ENCODE measurements at places on chromosomes 6 and 20.

DNA sequence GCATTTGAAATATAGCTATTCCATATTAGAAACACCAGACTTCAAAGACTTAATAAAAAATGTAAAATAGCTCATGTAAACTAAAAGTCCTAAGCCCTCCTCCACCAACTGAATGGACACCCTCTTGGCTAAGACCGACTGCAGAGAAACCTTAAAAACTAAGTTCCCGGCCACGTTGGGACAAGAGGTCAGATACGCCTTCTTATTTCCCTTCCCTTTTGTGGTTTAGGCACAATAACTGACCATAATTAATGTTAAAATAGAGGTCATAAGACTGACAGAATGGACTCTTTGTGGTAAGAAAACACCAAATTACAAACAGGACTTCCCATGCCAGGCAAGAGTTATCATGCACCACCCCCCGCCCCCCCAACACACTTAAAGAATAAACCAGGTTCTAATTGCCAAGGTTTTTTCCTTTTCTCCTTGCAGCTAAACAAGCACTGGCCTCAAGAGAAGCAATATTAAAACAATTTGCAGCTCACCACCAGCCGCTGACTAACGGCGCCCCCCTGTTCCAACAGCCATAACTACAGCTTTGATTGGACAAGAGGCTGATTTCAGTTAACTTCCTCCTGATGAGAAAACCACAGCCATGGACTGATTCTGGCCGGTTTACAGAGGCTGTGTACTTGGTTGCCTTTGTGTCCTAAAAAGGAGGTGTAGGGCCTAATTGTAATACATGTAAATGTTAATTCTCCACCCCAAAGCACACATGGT lies 10.7 kb upstream of the LAMP5 start:
- no peak for DNase-seq

DNA sequence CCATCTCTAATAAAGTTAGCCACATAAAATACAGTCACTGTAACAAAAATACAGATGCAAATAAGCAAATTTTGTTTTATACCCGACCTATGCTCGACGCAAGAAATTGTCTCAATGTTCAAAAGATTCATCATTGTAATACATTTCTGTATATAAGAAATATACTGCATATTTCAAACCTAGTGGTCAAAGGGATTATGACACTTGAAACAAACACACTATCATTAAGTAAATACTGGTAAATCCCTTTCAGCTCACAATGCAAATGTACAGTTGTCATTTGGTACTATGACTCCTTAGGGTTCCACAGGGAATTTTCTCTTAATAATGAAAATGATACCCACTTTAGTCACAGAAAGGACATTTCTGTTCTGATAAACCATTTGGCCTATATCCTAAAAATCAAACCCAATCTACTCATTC lies 2.2 kb downstream of the HIVEP2 start:
- DNase-seq: peak; percentile 83

DNA sequence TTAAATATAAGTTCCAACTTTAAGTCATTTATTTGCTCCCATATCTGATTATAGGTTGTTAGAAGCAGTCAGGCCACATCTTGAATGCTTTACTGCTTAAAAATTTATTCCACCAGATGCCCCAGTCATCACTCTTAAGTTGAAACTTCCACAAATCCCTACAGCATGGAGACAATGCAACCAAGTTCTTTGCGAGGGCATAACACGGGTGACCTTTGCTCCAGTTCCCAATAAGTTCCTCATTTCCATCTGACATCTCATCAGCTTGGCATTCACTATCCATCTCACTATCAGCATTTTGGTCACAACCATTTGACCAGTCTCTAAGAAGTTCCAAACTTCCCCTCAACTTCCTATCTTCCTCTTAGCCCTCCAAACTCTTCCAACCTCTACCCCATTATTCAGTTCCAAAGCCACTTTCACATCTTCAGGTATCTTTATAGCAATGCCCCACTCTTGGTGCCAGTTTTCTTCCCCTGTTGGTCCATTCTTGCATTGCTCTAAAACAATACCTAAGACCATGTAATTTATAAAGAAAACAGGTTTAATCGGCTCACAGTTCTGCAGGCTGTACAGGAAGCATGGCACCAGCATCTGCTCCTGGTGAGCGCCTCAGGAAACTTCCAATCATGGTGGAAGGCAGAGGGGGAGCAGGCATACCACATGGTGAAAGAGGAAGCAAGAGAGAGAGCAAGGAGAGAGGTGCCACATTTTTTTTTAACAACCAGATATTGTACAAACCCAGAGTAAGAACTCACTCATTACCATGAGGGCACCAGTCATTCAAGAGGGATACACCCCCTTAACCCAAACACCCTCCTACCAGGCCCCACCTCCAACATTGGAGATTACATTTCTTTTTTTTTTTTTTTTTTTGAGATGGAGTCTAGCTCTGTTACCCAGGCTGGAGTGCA lies 15.9 kb upstream of the ITPR3 start:
- DNase-seq: no peak

DNA sequence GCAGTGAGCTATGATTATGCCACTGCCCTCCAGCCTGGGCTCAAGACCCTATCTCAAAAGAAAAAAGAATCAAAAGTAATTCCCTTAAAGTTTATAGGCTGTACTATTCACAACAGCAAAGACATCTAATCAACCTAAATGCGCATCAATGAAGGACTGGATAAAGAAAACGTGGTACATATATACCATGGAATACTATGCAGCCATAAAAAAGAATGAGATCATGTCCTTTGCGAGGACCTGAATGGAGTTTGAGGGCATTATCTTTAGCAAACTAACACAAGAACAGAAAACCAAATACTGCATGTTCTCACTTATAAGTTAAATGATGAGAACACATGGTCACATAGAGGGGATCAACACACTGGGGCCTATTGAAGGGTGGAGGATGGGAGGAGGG lies 16.7 kb downstream of the ZNFX1 start:
- no peak for DNase-seq

GRCh38 chr6:25503686-25504085 lies 148.3 kb upstream of the SCGN start:
- DNase-seq: no peak

GRCh38 chr20:17225851-17226409 lies 910 bp upstream of the PCSK2 start:
- no peak for DNase-seq

GRCh38 chr6:10407674-10408054 lies 7.2 kb downstream of the TFAP2A start:
- no peak for DNase-seq

DNA sequence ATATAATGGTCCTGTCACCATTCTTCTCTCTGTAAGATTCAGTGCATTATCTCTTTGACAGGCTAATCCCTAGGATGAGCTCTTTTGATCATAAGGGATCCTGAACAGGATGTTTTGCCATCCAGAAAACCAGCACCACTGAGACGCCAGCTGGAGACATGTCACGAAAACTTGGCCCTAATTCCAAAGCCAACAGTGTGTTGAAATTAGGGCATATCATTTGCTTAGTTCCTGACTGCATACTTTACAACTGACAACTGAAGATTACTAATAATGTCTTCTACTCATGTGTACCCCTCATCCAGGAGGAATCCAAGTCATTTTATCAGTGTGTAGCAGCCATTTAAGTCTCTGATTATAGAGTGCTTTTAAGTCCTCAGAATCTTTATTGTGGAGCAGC lies 243.6 kb downstream of the KCNQ5 start:
- DNase-seq: no peak

- no peak for DNase-seq
Observed at GRCh38 chr6:15462717-15463525, 199.9 kb downstream of the DTNBP1 start.

DNA sequence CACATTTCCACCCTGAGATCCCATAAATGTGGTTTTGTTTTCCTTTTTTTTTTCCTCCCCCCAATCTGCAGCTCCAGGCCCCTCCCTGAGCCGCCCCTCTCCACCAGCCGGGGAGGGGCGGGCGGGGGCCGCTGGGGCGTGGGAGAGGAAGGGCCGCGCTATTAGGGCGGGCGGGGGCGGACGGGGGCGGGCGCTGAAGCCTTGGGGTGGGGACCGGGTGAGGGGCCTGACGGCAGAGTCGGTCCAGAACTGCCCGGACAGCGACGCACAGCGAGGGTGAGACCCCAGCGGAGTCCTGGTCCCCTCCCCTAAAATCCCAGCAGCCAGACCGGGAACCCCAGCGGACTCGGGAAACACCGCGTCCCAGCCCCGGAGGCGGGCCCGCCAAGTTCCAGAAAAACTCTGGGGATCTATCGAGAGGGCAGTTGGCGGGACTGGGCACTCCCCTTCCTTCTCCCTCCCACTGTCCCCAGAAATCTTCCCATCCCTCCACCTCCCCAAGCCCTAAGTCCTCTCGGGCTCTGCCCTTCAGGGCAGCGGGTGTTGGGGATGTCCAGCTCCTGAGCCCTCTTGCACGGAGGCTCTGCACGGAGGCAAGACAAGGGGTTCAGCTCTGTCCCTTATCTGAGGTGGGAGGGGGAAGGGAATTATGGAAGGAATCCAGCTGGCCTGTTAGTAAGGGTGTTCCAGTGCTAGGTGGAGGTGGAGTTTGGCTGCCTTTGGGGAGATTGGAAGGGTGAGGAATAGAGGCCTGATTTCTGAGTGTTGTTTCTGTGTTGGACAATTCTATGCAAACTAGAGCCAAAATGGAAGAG lies at the start of gene PRICKLE4:
TSS of gene PRICKLE4 (plus strand) at position 232 of the 815 bp plus-strand sequence. CDS start 2,692 bp downstream, outside the sequence.
- no peak for DNase-seq

- DNase-seq: no peak
Observed at GRCh38 chr20:58926802-58927489, 54.1 kb upstream of the NELFCD start.

- no peak for DNase-seq
Observed at GRCh38 chr6:14641423-14642135, 524.0 kb downstream of the CD83 start.

GRCh38 chr6:113208726-113209125 lies 648.4 kb upstream of the MARCKS start:
- no peak for DNase-seq
